HT1080 (cell line): ENCODE measurements at places on chromosomes 6 and 20. TPM values are rescaled to one million over a fixed set of nuclear protein-coding genes. Genes with fewer than 3 reads are reported as not detected.

The DNAAF9 gene
- 1.8 and 3.0 TPM in 2 replicates for total RNA-seq

The BHLHE23 gene
- total RNA-seq: not detected in 2 replicates

DNA sequence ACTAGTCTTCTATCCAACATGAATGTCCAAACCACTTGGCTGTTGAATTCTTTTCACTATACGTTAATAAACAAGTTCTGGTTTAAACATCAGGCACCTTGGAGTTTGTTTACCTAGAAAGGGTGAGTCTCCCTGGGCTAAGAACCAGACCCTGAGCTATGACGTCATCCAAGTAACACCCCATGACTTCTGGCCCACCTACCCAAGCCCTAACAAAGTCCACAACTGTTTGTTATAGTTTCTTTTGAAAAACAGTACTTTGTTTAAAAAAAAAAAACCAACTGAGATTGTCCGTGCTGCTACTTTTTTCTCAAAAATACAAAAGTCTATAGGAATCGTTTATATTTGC, 146.9 kb upstream of the BEND6 start:
- no peak for DNase-seq

DNA sequence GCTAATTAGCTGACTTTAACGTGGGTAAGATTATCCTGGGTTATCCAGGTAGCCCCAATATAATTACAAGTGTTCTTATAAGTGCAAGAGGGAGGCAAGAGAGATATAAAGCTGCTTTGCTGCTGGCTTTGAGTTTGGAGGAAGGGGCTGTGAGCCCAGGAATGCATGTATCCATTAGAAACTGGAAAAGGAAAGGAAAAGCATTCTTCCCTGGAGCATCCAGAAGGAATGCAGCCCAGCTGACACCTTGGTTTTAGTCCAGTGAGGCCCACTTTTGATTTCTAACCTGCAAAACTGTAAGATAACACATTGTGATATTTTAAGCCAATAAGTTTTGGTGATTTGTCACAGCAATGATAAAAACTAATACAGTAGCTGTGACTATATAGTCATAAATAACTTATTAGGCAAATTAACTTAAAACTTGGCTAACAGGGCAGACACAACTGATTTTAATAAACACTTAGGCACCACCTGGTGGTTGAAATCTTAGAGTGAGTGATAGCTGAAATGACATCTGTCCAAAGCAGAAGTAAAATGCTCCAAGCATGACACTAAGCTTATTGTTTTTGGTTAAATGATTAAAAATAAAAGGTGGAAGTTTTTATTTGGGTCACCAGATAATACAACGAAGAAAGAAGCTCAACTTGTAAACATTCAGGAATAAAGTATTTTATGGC, 35.6 kb downstream of the ADGRF4 start:
- no peak for DNase-seq

GRCh38 chr6:7827142-7827541, 83.4 kb downstream of the TXNDC5 start:
- DNase-seq: peak; percentile 42
